ENCODE measurements at places on chromosomes 4 and X.

DNA sequence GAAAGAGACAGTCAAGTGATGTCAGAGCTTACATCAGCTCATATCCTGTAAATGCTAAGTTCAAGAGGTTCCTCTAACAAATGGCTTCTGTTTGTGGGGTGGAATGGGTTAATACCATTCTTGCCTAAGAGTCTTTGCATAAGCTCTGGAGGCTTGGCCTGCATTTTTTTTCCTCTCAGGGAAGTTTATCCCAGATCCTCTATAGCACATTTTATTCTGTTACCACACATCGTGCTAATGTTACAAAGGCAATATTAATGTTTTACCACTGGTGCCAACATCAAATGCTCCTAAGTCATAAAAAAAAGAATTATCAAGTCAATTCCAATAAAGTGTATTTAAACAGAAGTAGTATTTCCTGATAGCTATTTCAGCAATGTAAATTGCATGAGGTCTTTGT, 2.9 kb upstream of the ADH6 start:
- no peak for DNase-seq

GRCh38 chrX:133495464-133496391, 80.4 kb upstream of the GPC4 start:
- peak; percentile 91 for DNase-seq

GRCh38 chr4:104642521-104642920, 147.8 kb upstream of the CXXC4 start:
- DNase-seq = no peak

GRCh38 chrX:50747471-50747900, 66.5 kb downstream of the SHROOM4 start:
- peak; percentile 67 for DNase-seq

DNA sequence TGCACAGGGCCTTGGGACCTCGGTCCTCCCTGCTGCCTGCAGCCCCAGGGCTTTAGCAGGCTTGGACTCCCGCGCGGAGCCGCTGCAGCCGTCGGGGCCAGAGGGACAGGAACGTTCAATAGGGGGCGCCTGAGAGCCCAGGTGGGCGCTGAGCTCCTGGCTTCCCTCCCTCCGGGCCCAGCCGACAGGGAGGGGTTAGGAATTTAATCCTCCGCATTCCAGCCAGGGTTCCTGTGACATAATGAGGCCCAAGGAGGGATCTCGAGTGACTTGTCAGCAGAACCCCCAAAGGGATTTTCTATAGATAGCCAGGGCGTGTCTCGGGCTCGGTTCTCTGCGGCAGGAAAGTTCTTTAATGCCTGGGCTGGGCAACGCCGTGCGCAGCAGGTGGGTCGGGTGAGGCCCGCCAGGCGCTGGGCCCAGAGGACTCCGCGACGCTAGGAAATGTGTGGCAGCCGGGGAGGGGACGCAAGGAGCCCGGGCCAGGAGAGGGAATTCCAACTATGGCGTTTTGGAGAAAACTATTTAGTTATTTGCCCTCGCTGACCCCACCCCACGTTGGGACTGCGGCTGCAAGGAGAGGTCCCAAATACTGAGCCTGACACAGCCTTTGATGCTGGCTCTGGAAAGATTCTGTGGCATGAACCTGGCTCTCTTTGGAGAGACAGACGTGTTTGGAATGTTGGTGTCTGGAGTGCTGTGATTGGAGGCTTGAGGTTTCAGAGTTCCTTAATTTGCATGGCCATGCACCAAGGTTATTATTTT, 285.2 kb upstream of the GATB start:
- DNase-seq = peak; percentile 15

- no peak for DNase-seq
These were observed 200.8 kb downstream of the SPATA18 start for GRCh38 chr4:52251864-52252263.

DNA sequence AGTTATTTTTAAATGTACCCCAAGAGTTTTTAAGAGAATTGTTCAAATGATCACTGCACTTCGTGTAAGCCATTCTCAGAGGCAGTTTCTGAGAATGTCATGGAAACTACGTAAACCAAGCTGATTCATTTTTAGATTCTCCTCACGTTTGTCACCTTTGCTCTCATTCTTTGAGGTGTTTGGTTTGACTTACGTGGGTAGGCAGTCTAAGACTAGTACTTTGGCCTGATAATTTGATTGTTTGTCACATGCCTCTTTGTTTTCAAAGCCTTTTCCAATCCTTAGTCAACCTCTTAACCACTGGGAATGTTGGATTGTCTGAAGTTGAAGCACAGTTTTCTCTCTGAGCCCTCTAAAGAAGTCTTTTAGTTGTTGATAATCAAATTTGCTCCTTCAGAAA, 10.5 kb downstream of the SEPTIN11 start:
- DNase-seq = no peak

DNA sequence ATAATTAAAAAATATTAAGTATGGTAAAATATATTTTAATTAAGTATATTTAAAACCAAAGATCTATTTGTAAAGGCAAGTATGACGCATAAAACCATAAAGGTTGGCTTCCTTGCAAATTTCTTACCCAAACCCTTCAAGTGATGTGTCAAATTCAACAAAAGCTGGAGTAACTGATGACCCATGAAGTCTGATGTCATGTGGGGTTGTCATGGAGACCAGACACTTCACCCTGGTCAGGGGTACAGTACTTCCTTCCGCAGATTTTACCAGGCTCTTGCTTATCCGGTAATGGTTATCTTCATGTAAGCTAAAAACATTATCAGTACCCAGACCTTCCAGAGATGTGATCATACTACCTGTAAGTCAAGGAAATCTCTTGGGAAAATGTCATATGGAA, 170.1 kb downstream of the WDFY3 start:
- DNase-seq = no peak

DNA sequence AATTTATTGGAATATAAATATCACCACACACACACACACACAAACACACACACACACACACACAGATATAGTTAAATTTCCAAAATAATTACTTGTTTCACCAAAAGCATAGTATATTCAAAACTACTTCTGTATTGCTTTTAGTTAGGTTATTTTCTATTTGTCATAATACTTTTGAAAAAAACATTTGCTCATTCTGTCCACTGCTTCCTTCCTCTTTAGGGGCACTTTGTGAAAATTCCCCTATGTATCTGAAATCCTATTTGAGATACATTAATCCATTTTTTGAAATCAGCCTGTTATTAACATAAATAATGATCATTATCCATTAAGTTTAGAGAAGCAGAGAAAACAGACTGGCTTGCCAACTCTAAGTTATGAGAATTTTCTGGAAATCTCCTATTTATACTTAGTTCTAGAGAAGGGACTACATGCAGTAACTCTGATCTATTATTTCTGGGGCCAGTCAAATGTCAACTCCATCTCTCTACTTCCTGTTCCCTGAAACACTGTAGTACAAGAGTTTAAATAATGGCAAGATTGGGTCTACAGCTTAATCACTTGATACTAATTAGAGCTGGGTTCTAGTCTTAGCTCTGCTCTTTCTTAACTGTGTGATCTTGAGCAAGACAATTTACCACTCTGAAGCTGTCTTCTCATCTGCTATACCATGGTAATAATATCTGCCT, 54.4 kb upstream of the GPR174 start:
- no peak for DNase-seq

DNA sequence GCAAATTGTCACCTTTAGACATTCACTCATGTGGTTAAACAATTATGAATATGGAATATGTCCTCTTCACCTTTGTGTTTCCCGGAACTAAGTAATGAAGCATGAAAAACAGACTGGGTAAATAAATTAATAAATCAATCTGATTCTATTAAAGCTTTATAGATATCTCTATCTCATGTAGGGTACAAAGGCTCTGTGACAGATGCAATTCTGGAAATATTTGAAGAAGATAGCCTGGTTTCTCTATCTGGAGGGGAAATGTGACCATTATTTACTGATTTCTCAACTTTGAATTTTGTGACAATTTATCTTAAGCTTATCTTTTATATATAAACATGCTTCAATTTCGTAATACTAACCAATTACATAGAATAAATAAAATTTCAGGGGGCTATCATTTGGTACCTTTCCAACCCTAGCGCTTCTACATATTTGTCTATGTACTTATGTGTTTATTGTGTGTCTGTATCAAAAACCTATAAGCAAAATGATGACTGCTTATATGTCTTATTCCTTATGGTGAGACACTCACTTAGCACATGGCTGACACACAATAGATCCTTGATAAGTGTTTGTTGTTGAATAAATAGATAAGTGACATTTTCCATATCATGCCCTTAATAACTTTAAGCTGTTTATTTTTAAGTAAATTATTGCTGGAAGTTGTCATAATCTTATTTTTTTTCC, 9.9 kb downstream of the CTSO start:
- DNase-seq = no peak

- DNase-seq = peak; percentile 62
These were observed 27.4 kb upstream of the GPR174 start for GRCh38 chrX:79117078-79117477.

DNA sequence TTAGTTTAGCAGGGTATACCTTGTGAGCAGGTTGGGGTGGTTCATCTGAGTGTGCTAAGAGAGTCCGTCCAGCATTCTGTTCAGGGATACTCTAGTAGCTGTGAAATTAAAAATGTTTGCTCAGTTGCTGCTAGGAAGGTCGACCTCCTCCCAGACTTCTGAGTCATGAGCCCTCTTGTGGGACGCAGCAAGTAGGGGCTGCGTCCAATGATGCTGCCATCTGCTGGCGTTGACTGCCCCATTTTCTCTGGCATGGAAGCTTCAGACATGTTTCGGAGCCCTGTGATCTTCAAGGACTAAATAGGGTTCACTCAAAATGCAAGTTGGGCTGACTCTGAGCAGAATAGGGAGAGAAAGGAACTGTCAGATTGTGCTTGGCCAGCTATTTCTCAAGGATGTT, 201.0 kb upstream of the ARSJ start:
- peak; percentile 73 for DNase-seq

DNA sequence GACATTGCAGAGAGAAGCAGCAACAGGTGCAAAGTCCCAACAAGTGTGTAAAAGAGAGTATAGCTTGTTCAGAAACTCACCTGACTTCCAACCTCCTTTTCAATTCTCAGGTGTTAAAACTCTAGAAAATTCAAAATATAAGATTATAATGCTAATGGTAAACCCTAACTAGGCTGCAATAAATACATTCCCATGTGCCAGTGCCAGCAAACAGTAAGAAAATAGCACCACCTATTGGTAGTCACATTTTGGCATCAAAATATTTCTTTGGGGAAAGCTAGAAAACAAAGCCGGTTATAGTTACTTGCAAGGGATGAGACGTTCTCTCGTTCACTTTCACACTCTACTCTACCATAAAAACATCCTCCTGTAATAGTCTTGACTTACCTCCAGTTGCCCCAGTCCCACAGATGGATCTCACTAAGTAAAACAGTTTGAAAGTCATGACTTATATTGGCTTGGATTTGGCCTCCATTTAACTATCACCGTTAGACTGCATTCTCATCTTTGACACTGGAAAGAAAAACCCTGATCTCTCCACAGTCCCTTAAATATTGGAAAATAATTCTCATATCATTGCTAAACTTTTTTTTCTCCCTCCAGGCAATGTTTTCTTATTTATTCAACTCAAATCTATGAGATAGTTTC, 9.6 kb downstream of the BMP3 start:
- peak; percentile 41 for DNase-seq

- peak; percentile 65 for DNase-seq
These were observed 74.3 kb downstream of the FRAS1 start for GRCh38 chr4:78131403-78131802.
